ENCODE measurements at places on chromosomes 16 and 17. TPM values are rescaled to one million over a fixed set of nuclear protein-coding genes. Genes with fewer than 3 reads are reported as not detected.

The KRT33B gene
- total RNA-seq, result not detected

The ABCC11 gene
- not detected for total RNA-seq

The SLC38A8 gene
- not detected for total RNA-seq

The GALK1 gene
- 18.4 TPM for total RNA-seq

The CIBAR2 gene
- total RNA-seq, result not detected

The WNK4 gene
- 1.2 TPM for total RNA-seq

- H3K4me3 ChIP-seq, result no peak overlapping the region
- H3K27ac ChIP-seq, result no peak overlapping the region
- no peaks in the 10 kb centered on the region for H3K36me3 ChIP-seq
- H3K27me3 ChIP-seq, result no peaks in the 10 kb centered on the region
Measured at GRCh38 chr17:44000141-44000860, 4.1 kb upstream of the NAGS start.

DNA sequence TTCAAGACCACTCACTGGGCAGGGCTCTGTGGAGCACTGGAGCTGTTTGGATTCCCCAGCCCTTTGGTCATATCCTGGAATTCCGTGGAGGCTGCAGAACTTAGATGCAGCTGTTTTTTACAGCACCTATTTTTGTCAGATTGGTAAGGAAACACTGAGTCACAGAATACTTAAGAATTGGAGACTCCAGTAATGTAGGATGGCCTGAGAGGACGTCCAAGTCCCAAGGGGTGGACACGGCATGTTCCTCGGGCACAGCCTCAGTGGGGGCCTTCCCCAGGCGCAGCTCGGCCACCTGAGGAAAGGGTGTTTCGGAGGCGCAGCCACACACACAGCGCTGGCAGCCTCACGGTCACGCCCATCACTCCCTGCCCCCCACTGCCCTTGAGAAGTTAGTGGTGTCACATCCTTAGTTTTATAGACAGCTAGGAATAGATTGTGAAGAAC, 14.8 kb downstream of the PLD6 start:
- no peaks in the 10 kb centered on the region for H3K36me3 ChIP-seq
- H3K4me3 ChIP-seq, result no peak overlapping the region
- no peaks in the 10 kb centered on the region for H3K27me3 ChIP-seq
- DNase-seq, result no peak
- peaks cover 31% of the 10 kb centered on the region for H3K4me1 ChIP-seq

- no peak for DNase-seq
- no peaks in the 10 kb centered on the region for H3K36me3 ChIP-seq
- H3K4me3 ChIP-seq, result peak overlapping the region; percentile 60
- H3K27me3 ChIP-seq, result no peaks in the 10 kb centered on the region
- H3K4me1 ChIP-seq, result peaks cover 29% of the 10 kb centered on the region
- peak overlapping the region; percentile 85 for H3K27ac ChIP-seq
Measured at GRCh38 chr17:44014133-44014436, 678 bp downstream of the TMEM101 start.

- no peaks in the 10 kb centered on the region for H3K27me3 ChIP-seq
- no peaks in the 10 kb centered on the region for H3K36me3 ChIP-seq
- peaks cover 8% of the 10 kb centered on the region for H3K4me1 ChIP-seq
- H3K27ac ChIP-seq, result no peak within 1 kb of the TSS
- no peak within 1 kb of the TSS for H3K4me3 ChIP-seq
Measured at GRCh38 chr16:88977018-88977811, at the start of gene CBFA2T3. Gene CBFA2T3 (minus strand): TSS chr16:88977207. CDS start chr16:88976807, 400 bp downstream.

- no peaks in the 10 kb centered on the region for H3K4me1 ChIP-seq
- H3K27me3 ChIP-seq, result no peaks in the 10 kb centered on the region
- H3K27ac ChIP-seq, result no peak overlapping the region
- H3K36me3 ChIP-seq, result no peaks in the 10 kb centered on the region
- H3K4me3 ChIP-seq, result no peak overlapping the region
Measured at GRCh38 chr16:89037261-89038152, 56.1 kb upstream of the ACSF3 start.

- H3K36me3 ChIP-seq, result no peaks in the 10 kb centered on the region
- H3K4me3 ChIP-seq, result peak overlapping the region; percentile 37
Measured at GRCh38 chr16:88430524-88431446, 22.3 kb upstream of the ZFPM1 start.

GRCh38 chr16:14409563-14409962, 220.5 kb downstream of the PARN start:
- H3K27ac ChIP-seq, result peak overlapping the region; percentile 35
- H3K36me3 ChIP-seq, result no peaks in the 10 kb centered on the region
- H3K27me3 ChIP-seq, result no peaks in the 10 kb centered on the region
- no peak for DNase-seq
- peaks cover 5% of the 10 kb centered on the region for H3K4me1 ChIP-seq

- no peak for DNase-seq
- H3K36me3 ChIP-seq, result peaks cover 14% of the 10 kb centered on the region
- no peaks in the 10 kb centered on the region for H3K27me3 ChIP-seq
- peaks cover 83% of the 10 kb centered on the region for H3K4me1 ChIP-seq
- peak overlapping the region; percentile 89 for H3K4me3 ChIP-seq
Measured at GRCh38 chr17:40448639-40449261, 5.5 kb downstream of the IGFBP4 start.

DNA sequence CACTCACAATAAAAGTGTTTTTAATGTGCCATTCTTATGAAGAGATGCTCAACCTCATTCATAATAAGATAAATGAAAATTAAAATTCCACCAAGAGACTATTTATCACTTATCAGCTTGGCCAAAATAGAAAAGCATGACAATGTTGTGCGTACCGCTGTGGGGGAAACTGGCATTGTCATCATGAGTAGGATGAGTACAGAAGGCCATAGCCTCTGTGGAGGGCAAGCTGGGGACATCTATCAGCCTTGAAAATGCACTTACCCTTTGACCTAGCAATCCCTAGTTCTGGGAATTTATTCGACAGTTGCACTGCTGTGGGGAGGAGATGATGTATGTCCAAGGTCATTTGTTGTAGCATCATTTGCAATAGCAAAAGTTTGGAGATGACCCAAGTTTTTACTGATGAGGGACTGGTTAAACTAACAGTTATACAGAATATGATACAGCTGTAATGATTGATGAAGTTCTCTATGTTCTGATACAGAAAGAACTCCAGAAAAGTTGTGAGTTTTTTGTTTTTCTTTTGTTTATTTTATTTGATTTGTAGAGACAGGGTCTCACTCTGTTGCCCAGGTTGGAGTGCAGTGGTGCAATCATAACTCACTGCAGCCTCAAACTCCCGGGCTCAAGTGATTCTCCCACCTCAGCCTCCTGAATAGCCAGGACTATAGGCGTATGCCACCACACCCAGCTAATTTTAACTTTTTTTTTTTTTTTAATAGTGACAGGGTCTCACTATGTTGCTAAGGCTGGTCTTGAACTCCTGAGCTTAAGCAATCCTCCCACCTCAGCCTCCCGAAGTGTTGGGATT, 13.7 kb upstream of the PRKCB start:
- H3K4me1 ChIP-seq, result no peaks in the 10 kb centered on the region
- H3K27me3 ChIP-seq, result no peaks in the 10 kb centered on the region
- DNase-seq, result no peak
- H3K4me3 ChIP-seq, result no peak overlapping the region
- H3K36me3 ChIP-seq, result no peaks in the 10 kb centered on the region

GRCh38 chr16:87740909-87741424, 24.8 kb downstream of the KLHDC4 start:
- no peaks in the 10 kb centered on the region for H3K4me1 ChIP-seq
- H3K4me3 ChIP-seq, result no peak overlapping the region
- no peak for DNase-seq
- H3K27ac ChIP-seq, result no peak overlapping the region
- H3K27me3 ChIP-seq, result no peaks in the 10 kb centered on the region

DNA sequence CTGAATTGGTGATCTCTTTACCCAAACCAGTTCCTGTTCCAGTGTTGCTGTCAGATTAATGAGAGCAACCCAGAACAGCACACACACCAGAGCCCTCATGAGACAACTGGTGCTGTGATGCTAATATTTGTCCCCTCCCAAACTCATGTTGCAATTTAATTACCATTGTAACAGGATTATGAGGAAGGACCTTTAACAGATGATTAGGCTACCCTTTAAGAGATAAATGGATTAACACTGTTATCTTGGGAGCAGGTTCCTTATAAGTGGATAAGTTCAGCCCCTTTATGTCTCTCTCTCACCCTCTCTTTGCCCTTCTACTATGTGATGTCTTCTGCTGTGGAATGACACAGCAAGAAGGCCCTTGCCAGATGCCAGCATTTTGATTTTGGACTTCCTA, 1.1 kb upstream of the CCDC182 start:
- no peak overlapping the region for H3K4me3 ChIP-seq
- no peak for DNase-seq
- H3K4me1 ChIP-seq, result no peaks in the 10 kb centered on the region
- H3K27ac ChIP-seq, result no peak overlapping the region

DNA sequence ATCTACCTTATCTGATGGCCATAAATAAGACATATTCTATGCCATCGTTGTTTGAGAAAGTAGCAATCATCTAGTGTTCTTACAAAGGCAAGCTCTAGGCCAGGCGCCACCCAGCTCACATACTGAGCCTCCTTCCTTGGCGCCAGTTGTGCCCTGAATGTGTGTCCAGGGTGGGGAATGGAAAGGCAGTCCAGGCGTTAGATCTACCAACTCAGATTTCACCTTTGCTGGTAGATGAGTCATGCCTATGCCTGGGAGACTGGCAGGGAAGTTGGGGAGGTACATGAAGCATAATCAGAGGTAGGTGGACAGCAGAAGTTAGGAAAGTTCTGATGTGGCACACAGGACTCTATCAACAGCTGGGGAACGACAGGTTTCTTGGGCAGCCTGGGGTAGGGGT, 23.6 kb downstream of the SDR42E1 start:
- H3K27me3 ChIP-seq, result no peaks in the 10 kb centered on the region
- no peak overlapping the region for H3K27ac ChIP-seq
- H3K4me1 ChIP-seq, result no peaks in the 10 kb centered on the region
- H3K4me3 ChIP-seq, result no peak overlapping the region
- DNase-seq, result no peak
- H3K36me3 ChIP-seq, result no peaks in the 10 kb centered on the region

- peak; percentile 32 for DNase-seq
- H3K27me3 ChIP-seq, result no peaks in the 10 kb centered on the region
Measured at GRCh38 chr16:9706217-9706836, 475.9 kb downstream of the GRIN2A start.

DNA sequence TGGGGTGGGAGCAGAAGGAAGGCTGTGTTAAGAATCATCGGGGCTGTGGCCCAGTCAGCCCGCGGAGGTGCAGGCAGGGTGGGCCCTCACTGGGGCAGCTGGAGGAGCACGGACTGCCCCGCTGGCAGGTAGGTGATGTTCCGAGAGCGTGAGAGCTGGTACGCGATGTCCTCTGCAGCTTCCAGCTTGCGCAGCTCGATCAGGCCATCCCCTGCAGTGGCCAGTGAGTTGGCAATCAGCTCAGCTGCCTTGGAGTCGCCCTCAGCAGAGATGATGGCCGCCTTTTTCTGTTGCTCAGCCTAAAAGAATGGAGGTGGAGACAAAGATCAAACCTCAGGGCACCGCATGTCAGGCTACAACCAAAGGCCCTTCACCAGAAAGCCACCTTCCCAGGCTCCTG, 9.8 kb downstream of the PHB1 start:
- no peak overlapping the region for H3K4me3 ChIP-seq
- H3K27ac ChIP-seq, result no peak overlapping the region
- DNase-seq, result no peak
- H3K27me3 ChIP-seq, result no peaks in the 10 kb centered on the region
- peaks cover 55% of the 10 kb centered on the region for H3K36me3 ChIP-seq
- peaks cover 5% of the 10 kb centered on the region for H3K4me1 ChIP-seq

- peaks cover 48% of the 10 kb centered on the region for H3K4me1 ChIP-seq
- peak within 1 kb of the TSS; percentile 97 for H3K4me3 ChIP-seq
- H3K27ac ChIP-seq, result peak within 1 kb of the TSS; percentile 98
- peaks cover 10% of the 10 kb centered on the region for H3K36me3 ChIP-seq
- DNase-seq, result no peak
Measured at GRCh38 chr17:38704606-38705522, at the start of gene MLLT6. Gene MLLT6 (plus strand): TSS chr17:38705273. CDS start chr17:38705633, 360 bp downstream.

GRCh38 chr17:33517746-33518145, 224.7 kb upstream of the ASIC2 start:
- H3K4me1 ChIP-seq, result no peaks in the 10 kb centered on the region
- DNase-seq, result no peak
- H3K4me3 ChIP-seq, result no peak overlapping the region
- no peak overlapping the region for H3K27ac ChIP-seq
